Fibroblast of skin of scalp (primary cell): ENCODE measurements at places on chromosomes 11 and 22.

DNA sequence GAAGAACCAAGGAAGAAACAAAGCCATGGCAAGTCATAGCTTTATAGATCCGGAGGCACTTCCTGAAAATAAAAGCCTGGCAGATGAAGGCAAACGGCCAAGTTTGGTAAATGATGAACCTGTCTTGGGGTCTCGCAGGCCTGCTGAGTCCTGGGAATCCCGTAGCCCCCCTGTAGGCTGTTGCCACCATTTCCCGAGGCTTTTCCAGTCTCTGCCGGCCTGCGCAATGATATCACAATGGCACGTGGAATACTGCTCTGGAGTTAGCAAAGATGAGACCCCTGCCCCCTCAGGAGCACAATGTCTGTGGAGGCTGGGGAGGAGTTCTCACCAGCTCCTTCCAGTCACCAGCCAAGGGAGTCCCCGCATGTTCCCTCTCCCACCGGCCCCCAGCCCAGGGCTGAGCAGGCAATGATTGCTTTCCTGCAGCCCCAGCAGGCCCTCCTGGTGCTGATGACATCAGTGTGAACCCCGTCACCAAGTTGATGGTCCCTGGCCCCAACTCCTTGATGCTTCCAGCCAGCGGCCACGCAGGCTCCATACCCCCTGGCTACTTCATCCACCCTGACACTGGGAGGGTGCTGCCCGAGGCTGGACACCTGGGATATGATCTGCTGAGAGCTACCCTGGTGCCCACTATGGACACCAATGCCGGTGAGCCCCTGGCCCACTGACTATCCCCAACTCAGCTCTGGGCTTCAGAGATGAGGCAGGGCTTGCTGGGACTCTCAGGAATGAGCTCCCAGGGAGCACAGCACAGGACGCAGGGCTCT is 55.9 kb downstream of the BTG4 start:
- DNase-seq, result no peak

DNA sequence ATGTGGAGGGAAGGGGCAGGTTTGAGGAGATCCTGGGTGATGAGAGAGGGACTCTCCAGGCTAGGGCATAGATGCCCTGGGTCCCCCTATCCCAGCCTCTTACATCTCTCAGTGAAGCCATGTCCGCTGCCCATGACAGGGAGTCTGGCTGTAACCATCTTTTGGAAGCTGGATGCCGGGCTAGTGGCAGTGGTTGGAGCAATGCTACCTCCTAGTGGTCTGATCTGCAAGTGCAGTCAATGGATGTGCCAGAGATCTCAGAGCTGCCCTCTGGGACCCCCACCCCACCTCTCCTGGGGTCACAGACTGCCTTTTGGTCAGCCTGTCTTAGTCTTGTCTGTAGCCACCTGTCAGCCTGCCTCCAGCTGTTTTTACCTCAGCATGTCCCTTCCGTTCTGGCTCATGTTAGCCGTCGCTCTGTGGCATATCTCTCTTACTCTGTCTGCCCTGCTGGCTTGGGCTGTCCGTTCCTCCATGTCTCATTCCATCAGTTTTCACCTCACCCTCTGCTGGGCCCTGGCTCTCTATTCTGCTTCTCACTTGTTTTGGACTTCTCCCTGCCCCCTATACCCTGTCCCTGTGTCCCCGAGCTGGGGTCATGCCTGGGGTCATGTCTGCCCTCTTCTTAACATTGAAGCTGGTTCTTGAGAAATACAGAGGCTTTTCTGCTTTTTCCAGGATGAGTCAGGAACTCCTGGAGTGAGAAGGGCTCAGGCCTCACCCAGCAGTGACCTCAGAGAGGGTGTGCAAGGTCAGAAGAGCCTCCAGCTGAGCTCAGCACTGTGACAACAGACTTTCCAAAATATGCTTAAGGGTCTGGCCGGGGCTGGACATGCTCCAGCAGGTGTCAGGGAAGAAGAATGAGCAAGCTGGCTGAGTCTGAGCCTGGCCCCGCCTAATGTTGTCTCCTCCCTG is 52.0 kb upstream of the THY1 start:
- peak; percentile 77 for DNase-seq

DNA sequence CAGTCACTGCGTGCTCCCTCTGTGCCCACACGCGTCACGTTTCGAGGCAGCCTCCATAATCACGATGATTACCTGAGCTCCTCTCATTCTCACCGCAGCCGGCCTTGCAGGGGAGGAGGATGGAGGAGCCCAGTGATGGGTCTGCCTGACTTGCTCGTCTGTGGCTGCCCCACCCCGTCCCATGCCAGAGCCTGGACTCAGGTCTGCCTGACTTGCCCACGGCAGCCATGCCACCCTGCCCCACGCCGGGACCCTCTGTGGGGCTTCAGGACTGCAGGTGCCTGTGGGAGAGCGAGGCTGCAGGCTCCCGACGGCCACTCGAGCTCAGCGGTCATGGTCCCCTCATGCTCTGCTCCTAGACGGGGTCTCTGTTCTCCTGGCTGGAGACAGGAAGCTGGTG is 1025.1 kb downstream of the BRD1 start:
- no peak for DNase-seq

- peak; percentile 18 for DNase-seq
Observed at GRCh38 chr11:73265278-73265810, 6.8 kb upstream of the P2RY6 start.

DNA sequence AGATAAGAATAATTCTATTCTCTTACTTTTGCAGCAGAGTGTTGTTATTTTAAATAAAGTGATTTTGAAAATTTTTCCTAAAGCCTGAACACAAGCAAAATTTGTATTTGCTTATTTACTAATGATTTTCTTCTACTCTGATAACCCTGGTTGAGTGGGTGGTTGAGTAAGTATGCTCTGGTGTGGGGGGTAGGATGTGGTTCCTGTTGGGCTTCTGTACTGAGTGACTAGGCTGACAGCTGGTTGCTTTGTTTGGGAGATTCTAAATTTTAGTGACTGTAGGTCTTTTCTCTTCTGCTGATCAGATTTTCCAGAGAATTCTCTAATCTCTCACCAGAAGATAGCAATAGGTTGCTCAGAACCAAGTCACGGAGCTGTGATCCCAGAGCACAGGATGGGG is 61.6 kb downstream of the METTL15 start:
- DNase-seq, result peak; percentile 5

DNA sequence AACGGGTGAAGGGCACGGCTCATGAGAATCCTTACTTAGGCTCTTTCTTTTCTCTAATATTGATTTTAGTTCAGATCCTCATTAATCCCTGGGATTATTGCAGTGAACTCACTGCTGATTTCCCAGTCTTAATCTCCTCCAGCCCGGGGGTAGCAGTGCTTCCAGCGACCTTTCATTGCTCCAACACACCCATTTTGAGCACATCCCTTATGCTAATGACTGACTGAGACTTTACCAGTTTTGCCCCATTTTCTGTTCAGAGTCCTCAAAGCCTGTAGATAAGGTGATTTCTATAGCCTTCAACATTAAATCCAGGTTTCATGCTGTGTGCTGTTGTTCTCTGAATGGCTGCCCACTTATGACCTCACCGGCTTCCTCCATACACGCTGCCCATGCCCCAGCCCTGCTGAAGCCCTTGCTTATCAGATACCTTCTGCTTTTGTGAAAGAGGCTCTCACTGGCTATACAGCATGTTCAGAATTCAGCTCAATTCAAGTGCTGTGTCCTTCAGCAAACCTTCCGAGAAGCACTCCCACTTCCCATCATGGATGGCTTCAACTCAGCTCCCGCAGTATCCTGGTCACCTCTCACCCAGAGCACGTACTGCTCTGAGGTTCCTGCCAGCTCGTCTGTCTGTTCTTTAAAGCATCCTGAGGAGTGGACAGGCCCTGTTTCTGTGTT is 49.0 kb downstream of the PPFIA1 start:
- no peak for DNase-seq

DNA sequence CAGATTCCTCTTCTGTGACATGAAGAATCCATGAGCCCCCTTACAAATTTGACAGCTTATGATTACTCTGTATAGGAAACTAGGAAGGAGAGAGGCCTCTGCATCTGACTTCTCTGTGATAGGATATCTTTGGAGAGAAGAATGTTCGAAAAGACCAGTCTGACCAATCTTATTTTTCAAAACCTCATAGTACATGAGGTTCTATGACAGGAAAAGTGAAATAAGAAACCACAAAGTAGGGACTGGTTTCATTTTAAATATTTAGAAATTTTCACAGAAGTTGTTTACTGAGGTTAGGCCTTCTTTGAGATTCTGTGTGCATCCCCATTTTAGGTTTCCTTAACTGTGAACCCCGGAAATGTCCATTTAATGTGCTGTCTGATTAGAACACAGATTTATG is 2.1 kb upstream of the OR4X1 start:
- DNase-seq, result no peak
